ENCODE measurements at places on chromosomes 12 and 14.

- DNase-seq: no peak
Observed at GRCh38 chr12:63206494-63206893, 55.5 kb upstream of the AVPR1A start.

DNA sequence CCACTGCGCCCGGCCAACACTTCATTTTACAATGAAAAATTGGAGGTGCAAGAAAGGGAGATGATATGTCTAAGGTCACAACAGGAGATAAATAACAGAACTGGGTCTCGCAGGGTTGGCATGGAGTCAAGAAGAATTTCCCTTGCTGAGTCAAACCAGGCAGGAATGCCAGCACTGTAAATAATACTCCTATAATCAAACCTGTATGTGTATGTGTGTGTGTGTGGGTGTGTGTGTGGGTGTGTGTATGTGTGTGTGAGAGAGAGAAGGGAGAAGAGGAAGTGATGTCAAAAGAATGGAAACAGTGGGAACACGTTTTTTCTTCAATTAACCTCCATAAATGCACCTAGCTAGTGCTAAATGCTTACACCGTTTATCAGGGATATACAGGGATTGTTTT is 70.4 kb downstream of the TMEM116 start:
- DNase-seq: no peak

GRCh38 chr14:85546390-85546789 is 16.4 kb downstream of the FLRT2 start:
- no peak for DNase-seq

GRCh38 chr12:80044694-80045046 is 54.7 kb upstream of the OTOGL start:
- DNase-seq: no peak

DNA sequence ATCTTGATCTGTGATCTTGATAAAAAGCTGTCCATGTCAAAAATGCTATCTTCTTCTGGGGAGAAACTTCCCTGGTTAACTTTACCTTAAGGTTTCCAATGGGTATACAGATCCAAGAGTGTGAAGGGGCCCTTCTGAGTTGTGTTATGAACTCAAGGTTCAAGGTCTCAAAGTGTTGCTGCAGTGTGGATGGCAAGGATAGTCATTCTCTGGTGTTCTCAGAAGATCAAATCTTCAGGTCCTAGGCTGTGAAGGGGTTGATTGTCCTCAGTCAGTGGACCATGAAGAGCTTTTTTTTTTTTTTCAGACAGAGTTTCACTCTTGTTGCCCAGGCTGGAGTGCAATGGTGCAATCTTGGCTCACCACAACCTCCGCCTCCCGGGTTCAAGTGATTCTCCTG is 114.4 kb downstream of the SPTSSA start:
- DNase-seq: no peak

All from stimulated activated CD8-positive, alpha-beta memory T cell treated with anti-CD3 and anti-CD28 coated beads, Interleukin-2, amount 100 ng/mL, for 1 hour (primary cell).